Activated naive CD8-positive, alpha-beta T cell treated with anti-CD3 and anti-CD28 coated beads, Interleukin-2, amount 50 U/mL, for 24 hours (primary cell): ENCODE measurements at places on chromosomes 16 and 17.

- DNase-seq: peak; percentile 32
These were observed 43.2 kb downstream of the RPH3AL start for GRCh38 chr17:309361-309888.

DNA sequence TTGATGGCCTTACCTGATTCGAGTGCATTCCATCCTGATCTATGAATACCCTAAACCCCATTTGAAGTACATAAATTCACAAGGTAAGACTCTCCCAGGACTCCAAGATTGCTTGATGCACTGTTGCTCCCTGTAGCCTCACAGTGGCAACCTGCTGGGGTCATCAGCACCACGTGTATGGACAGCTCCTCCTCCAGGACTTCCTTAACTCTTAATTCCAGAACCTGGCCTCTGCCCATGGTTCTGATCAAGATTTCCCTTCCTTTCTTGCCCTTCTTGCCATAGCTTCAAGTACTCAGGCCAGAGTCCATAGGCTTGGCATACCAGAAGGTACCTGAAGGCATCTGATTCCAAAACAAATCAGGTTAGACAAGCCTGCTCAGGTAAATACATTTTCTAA is 34.0 kb upstream of the NLK start:
- DNase-seq: peak; percentile 4

DNA sequence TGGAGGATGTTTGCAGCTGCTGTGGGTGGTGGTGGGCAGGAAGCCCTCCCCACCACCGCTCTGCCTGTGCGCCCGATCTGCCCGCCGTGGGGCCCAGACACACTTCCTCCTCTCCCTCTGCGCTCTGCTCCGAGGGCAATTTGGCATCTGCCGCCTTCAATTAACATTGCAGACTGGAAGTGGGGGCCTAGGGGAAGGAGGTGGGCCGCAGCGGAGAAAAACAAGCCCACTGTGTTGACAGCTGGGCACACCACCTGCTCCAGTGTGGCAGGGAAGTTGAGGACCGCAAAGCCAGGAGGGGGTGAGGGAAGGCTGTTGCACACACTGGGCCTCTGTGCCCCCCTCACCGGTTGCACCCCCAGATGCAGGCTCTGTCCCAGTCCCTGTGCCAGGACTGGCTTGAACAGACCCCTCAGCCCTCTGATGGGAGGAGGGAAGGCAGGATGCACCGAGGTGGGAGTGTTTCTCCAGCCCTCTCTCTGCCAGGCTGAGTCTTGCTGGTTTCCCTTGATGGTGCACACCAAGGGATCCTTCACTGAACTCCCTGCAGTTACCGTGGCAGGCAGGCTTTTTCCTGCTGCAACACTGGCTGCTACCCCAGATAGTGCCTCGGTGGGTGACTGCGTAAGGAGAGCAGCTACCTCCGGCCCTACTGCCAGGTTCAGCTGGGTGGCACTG is 72.8 kb upstream of the MED9 start:
- peak; percentile 49 for DNase-seq

- DNase-seq: no peak
These were observed 111.3 kb downstream of the BANP start for GRCh38 chr16:88062341-88063210.

DNA sequence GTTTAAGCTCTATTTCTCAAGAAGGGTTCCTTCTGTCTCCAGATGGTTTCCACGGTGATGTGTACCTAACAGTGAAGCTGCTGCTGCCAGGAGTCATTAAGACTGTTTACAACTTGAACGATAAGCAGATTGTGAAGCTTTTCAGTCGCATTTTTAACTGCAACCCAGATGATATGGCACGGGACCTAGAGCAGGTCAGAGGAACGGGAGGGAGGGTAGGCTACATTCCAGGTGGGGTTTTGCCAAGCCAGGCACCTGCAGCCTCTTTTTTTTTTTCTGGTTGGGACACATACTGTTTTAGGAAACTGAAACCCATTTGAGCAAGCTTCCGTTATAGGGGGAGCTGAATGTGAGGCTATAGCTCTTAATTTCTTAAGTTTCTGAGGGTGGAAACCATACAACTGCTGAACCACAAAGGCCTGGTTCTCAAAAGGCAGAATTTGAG is 10.6 kb downstream of the LIG3 start:
- DNase-seq: no peak

DNA sequence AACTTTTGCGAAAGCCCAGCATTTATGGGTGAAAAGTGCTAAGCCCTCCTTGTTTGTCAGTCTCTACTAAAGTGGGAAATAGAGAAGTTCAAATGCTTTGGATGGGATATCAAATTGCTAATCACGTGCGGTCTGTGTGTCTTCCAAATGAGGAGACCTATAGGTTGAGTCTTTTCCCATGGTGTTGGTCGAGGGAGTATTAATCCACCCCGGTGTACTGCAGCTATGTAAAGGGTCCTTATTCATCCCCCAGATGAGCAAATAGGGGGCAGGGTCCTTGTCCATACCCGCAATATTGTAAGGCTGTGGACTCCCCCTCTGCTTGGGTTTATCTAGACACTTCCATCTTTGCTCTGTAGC is 14.6 kb downstream of the KIAA0513 start:
- no peak for DNase-seq

DNA sequence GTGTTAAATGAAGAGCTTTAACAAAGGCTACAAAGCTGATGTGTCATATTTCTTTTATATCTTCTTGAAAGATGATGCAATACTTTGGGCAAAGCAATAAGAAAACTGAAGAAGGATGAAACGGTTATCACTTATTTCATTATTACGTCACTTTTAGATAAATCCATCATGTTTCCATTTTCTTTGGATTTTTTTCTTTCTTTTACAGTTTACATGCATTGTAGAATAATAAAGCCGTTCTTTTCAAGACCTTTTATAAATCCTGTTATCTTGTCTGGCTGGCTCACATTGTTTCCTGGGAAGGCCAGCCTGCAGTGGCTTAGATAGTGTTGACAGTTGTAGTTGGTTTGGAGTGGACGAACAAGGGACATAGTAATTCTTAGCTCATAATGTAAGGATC is 28.9 kb downstream of the TANC2 start:
- DNase-seq: no peak

GRCh38 chr16:855471-855870 is 54.9 kb upstream of the GNG13 start:
- DNase-seq: no peak

- DNase-seq: peak; percentile 75
These were observed at the start of gene CYB561 for GRCh38 chr17:63445954-63446752. TSS of gene CYB561 (minus strand) at chr17:63446306. CDS start at chr17:63437547, 8,759 bp downstream.

DNA sequence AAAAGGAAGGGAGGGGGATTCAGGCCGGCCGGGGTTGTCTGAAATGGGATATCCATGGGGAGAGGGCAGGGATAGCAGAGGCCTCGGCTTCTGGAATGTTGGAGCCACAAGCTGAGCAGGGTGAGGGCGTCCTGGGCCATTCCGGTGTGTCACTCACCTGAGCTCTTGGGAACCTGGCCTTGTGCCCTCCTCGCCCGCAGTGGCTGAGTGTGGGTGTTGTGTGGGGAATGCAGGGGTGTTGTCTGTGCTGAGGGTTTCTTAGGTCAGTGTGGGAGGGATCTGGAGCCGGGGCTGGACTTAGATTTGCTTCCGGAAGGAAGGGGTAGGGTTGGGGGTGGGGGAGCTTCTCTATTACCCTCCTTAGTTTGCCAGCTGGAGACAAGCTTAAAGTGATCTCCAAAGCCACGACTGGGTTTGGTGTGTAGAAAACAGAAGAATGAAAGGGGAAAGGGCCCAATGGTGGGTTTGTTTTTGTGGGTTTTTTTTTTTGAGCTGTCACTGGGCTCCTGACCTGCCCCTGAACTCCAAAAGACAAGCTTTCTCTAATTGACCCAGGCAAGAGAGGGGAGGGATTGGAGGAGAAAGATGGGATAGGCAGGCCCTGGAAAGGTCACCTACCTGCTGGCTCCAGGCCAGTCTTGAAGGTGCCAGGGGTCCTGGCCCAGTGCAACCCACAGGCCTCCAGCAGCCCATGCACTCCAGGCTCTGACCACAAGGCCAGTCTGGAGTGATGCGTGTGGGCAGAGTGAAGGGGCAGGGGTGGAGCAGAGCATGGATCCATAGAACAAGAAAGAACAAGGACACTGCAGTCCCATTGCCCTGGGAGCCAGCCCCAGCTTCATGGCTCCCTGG is at the start of gene SULT1A2:
Gene SULT1A2, minus strand, starts transcription at position 211 of the 852 bp plus-strand sequence. CDS start 1,120 bp downstream, outside the sequence.
- no peak for DNase-seq

DNA sequence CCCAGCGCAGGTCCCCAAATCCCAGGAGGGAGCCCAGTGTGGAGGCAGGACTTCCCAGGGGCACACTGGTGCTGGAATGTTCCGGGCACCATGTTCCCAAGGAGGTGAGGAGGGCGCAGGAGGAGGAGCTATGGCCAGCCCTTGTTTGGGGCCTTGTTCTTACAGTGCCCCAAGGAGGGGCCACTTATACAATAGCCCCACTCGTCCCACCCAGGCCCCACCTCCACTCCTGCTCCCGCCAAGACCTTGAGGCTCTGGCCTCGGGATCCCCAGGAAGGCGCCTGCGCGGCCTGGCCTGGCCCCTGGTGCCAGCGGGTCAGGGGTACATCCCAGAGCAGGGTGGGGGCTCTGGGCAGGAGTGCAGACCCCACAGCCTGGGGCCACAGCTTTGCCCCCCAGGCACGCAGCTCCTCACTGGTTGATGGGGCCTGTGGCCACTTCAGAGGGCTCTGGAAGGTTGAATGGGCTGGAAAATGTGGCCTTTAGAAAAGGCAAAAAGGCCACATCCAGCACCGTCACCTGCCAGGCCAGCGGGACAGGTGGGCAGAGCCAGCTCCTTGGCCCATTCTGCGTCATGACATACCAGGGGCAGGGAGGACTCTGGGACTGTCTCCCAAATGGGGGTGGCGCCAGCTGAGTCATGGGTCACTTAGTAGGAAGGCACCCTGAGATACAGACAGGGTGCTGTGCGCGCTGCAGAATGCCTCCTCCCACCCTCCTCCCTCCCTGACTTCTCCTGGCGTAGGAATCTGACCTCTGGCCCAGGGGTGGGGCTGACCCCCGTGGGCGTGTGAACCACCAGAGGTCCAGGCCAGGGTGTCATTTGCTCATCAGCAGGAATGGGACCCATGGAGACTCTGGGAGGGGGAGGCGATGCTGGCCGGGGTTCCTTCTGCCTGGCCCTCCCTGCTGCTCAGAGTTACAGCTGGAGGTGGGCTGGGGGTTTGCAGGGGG is 32.3 kb upstream of the PVALEF start:
- no peak for DNase-seq

DNA sequence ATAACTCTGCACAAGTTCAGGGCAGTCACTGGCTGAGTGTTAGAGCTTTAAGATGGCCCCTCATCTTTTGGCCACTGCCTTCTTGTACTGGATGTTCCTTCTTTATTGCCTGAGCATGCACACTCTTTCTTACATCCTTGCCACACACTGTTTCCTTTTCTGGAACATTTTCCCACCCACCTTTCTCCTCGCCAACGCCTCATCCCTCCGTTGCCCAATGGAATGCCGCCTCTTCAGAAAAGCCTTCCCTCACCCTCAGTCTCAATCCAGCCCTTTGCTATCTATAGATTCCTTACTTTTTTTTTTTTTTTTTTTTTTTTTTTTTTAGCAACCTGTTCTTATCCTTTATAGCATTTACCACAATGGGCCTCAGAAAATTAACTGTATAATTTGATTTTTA is 47.9 kb upstream of the RBFOX1 start:
- DNase-seq: no peak

DNA sequence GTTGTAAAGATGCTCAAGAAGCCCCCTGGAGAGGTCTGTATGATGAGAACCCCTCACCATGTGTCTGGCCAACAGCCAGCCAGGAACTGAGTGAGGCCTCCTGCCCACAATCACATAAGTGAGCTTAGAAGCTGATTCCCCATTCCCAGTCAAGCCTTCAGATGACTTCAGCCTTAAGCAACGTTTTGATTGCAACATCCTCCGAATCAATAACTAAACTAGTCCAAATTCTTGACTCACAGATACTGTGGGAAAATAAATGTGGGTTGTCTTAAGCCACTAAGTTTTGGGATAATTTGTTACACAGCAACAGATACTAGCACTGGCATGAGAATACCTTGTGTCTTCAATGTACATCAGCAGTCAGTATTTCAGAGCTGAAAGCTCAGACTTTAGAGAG is 54.5 kb upstream of the HS3ST4 start:
- DNase-seq: no peak

DNA sequence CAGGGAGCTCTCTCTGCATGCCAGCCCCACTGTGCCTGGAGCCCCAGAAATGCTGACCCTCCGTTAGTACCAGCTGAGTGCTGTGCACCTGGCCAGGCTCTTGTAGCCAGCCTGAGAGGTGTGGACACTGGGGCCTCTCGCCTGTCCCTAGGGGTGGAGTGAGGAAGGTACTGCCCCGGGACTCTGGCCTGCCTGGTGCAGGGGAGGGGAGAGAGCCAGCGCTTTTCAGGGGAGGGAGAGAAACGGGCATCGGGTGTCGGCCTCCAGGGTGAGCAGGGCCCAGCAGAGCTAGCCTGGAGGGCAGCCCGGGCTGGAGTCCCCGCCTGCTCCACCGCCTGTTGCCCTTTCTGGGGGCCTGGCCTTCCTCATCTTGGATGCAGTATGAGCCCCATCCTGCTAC is 13.1 kb downstream of the MAP2K3 start:
- no peak for DNase-seq

DNA sequence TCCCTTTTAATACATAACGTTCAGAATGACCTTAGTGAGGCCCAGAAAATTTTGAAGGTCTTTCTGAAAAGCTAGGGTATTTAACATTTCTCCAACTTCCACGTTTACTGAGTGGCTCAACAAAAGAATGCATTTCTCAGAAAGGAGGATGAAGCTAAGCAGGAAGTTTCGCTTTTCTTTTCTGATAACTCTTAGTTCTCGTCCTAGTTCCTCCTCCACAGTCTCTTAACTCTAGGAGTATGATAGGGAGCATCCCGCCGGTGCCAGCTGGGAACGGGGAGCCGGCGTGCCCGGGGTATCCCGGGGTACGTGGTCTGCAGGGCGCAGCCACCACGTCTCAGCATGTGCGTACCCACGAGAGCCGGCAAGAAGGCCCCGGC is 363 bp downstream of the KARS1 start:
- no peak for DNase-seq

GRCh38 chr16:56382459-56382858 is 42.9 kb downstream of the AMFR start:
- no peak for DNase-seq

- DNase-seq: no peak
These were observed 21.2 kb upstream of the CMTM4 start for GRCh38 chr16:66717776-66718175.

DNA sequence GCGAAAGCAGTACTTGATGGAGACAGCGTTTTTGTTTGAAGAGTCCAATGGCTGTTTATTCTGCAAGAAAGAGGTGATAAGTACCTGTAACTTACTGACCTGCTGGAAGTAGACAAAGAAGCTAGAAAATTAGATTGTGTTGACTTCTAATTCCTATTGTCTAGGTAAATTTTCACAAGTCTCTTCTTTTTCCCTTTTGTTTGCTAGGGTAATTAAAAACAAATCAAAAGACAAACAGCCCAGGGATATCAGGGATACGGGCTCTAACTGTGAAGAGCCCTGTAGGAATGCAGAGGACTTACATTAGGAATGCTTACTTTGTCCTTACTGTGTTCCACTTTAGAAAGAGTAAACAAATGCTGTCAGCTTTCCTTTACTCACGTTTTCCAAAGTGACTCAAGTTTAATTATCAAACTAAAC is 7.0 kb downstream of the PSME3IP1 start:
- DNase-seq: no peak

- no peak for DNase-seq
These were observed 32.7 kb upstream of the AXIN2 start for GRCh38 chr17:65593855-65594845.

- no peak for DNase-seq
These were observed 382.1 kb downstream of the RBFOX1 start for GRCh38 chr16:7714775-7715174.
